Right cardiac atrium (tissue), 5 donors: ENCODE measurements at places on chromosomes 5 and 9. TPM values are rescaled to one million over a fixed set of nuclear protein-coding genes. Genes with fewer than 3 reads are reported as not detected.

DNA sequence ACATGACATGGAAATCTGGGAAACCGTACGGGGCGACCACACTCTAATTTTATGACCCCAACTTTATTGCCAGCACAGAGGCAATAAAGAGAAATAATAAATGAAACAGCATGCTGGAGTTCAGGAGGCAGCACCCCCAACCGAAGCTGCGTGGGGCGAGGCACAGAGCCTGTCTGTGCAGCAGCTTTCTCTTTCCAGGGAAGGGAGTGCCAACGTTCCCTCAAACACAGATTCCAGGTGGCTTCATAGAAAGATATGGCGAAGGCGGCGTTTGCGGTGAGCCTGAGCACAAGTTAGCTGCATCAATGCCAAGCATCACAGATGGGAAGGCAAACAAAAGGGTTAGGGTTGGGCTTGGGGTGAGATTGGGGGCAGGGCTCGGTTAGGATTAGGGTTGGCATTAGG lies 114.8 kb downstream of the HSD17B3 start:
- DNase-seq = no peak

- DNase-seq = no peak
Measured at GRCh38 chr5:124524552-124525232, 221.7 kb downstream of the ZNF608 start.

GRCh38 chr5:5145651-5146529 lies 5.8 kb downstream of the ADAMTS16 start:
- no peak for DNase-seq

Gene CD72
- total RNA-seq = 0.60 TPM
